ENCODE measurements at places on chromosomes 7 and 10. TPM values are rescaled to one million over a fixed set of nuclear protein-coding genes. Genes with fewer than 3 reads are reported as not detected.

GRCh38 chr10:75651417-75651816 lies 220.0 kb downstream of the LRMDA start:
- peaks cover 2% of the 10 kb centered on the region for H3K27me3 ChIP-seq
- no peak overlapping the region for H3K27ac ChIP-seq
- no peaks in the 10 kb centered on the region for H3K36me3 ChIP-seq
- no peaks in the 10 kb centered on the region for H3K4me1 ChIP-seq
- H3K4me3 ChIP-seq, result no peak overlapping the region

- H3K27ac ChIP-seq, result no peak overlapping the region
- peaks cover 16% of the 10 kb centered on the region for H3K4me1 ChIP-seq
- no peaks in the 10 kb centered on the region for H3K27me3 ChIP-seq
- no peak overlapping the region for H3K4me3 ChIP-seq
- H3K36me3 ChIP-seq, result no peaks in the 10 kb centered on the region
- DNase-seq, result no peak
These were observed 75.4 kb downstream of the ANK3 start for GRCh38 chr10:60314069-60314940.

C10orf71 gene
- total RNA-seq, result not detected

DNA sequence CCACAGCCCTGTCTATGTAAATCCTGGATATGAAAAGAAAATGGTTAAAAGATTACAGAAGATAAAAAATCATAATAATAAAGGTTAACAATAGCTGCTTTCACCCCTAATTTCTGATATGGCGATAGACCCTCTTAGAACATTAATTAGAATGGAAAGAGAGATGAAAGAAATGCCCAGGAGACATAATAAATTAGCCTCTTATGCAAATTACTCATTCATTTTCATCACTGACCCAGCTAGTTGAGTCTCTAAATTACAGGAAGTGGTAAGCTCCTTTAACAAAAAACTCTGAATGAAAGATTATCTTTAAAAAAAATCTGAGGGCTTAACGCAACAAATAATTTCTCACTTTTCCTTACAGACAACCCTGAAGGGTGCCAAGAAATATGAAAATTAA lies 12.4 kb downstream of the GFRA1 start:
- no peak overlapping the region for H3K27ac ChIP-seq
- H3K36me3 ChIP-seq, result no peaks in the 10 kb centered on the region
- no peaks in the 10 kb centered on the region for H3K4me1 ChIP-seq
- DNase-seq, result no peak
- no peaks in the 10 kb centered on the region for H3K27me3 ChIP-seq

GRCh38 chr7:107944411-107945169 lies 53.6 kb downstream of the DLD start:
- no peak for DNase-seq
- H3K36me3 ChIP-seq, result peaks cover 4% of the 10 kb centered on the region
- no peaks in the 10 kb centered on the region for H3K27me3 ChIP-seq
- no peak overlapping the region for H3K27ac ChIP-seq
